Bone marrow (tissue), 2 donors: ENCODE measurements at places on chromosomes 1 and 21.

- no peak for DNase-seq
Measured at GRCh38 chr1:233606813-233607212, 7.1 kb upstream of the KCNK1 start.

- DNase-seq = no peak
Measured at GRCh38 chr1:228448372-228448771, 31.7 kb upstream of the TRIM17 start.

DNA sequence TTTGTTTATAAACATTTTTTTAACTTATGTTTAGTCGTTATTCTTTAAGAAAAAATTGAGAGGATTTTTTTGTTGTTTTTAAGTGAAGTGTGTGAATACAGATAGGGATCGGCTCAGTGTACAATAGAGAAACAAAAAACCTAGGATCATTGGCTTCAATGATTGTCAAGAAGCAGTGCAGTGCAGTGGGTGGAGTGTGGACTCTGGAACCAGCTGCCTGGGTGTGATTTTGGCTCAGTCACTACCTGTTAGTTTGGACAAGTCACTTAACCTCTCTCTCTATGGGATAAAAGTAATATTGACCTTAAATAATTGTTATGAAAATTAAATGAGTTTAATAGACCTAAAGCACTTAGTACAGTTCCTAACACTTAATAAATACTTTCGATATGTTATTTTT, 41.3 kb downstream of the SCCPDH start:
- DNase-seq = no peak

GRCh38 chr1:167756730-167757405, 35.1 kb downstream of the MPZL1 start:
- DNase-seq = no peak
